ENCODE measurements at places on chromosomes 1 and 21.
A peak's percentile ranks its signal among the peaks of the same experiment; 100 is the strongest.

GRCh38 chr21:43716376-43717165 lies 2.4 kb upstream of the PDXK start:
- no peak for DNase-seq

- DNase-seq, result no peak
Observed at GRCh38 chr1:215547011-215547410, 20.1 kb upstream of the KCTD3 start.

DNA sequence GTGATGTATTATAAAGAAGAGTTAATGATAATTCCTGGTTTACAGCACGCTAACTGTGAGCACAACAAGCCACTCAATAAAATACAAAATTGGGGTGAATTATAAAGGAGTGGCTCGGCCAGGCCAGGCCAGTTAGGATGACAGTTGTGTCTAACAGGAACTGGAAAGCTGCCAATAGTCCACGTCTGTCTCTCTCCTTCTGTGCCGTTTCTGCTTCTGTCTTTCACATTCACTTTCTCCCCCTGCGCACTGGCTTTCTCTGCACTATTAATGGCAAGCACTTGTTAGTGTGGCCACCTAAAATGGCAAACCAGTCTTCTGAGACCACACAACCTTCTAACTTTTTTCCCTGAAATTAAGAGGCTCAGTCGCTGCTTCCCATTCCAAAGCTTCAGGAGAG lies 394.3 kb downstream of the NTNG1 start:
- DNase-seq, result no peak

GRCh38 chr1:221164029-221164428 lies 284.8 kb downstream of the HLX start:
- DNase-seq, result no peak

- no peak for DNase-seq
Observed at GRCh38 chr1:197771386-197771785, 3.9 kb downstream of the DENND1B start.

DNA sequence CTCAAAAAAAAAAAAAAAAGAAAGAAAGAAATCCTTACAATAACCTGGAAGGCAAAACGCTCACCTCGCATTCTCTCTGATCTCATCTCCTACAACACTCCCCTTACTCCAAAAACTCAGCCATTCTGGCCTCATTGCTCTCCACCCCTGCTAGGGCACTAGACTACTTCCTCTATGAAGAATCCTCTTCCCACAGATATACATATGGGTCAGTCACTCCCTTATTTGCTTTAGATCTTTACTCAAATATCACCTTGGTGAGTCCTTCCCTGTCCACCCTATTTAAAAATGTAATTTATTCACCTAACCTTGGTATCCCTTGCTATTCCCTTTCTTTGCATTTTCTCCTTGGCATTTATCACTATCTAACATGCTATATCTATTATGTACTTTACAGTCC lies 24.6 kb upstream of the KIF1B start:
- no peak for DNase-seq

DNA sequence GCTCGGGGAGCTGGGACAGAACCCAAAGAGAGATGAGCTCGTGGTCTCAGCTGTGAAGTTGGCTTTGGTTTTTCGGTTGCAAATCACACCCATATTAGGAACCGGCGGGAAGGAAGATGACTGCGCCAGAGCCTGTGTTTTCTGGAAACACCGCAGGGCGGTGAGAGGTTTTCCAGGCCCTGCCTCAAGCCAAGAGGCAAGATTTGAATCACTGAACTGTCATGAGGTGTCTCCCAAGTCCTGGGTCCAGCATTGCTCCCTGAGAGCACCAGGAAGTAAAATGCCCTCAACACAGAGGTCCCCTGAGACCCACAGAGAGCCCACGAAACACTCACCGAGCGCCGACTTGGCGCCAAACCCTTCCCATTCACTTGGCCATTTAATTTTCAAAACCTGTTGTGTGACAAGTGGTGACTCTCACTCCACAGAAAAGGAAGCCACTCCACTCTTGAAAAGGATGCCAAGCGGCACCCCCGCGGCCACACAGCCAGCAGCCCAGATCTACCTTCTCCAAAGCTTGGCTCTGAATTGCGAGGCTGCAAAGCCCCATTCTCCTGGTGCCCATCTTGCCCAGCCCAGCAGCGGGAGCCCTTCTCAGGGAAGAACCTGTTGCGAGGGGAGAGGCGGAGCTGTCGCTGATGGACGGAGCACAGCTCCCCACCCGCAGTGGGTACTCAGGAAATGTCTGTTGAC lies 99.0 kb upstream of the RUNX3 start:
- peak; percentile 55 for DNase-seq

GRCh38 chr1:91769742-91770141 lies 116.2 kb downstream of the TGFBR3 start:
- no peak for DNase-seq

- DNase-seq, result no peak
Observed at GRCh38 chr1:4483021-4483625, 171.3 kb upstream of the AJAP1 start.

DNA sequence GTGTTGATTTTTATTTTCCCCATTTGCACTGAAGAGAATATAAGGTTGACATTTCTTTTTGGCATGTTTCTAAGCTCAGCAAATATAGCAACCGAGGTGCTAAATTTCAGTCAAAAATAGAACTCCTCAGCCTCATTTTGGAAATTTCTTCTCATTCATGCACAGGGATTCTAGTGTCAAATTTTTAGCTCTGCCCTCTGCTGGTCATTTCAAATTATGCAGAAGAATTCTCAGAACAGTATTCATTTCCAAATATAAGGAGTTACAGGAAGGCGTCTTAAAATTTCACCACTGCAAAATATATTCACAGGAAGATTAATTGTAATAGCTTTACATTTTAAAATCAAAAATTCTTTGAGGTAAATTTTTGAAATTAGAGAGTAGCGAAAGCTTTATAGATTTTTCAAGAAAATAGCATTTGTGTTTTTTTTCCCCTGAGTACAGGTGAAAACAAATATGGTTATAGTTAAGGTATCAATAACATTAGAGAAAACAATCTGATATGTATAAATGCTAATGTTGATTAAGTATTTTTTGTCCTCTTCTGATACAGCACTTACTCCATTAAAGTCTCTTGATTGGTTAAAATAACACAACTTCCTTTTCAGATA lies 57.9 kb downstream of the FMN2 start:
- DNase-seq, result no peak

GRCh38 chr1:234645474-234645953 lies 35.5 kb upstream of the IRF2BP2 start:
- no peak for DNase-seq

GRCh38 chr1:90435351-90435750 lies 281.8 kb downstream of the BARHL2 start:
- DNase-seq, result no peak

GRCh38 chr1:211643324-211644212 lies 31.9 kb downstream of the NEK2 start:
- no peak for DNase-seq

GRCh38 chr1:35112668-35113067 lies 33.5 kb downstream of the ZMYM1 start:
- no peak for DNase-seq

- no peak for DNase-seq
Observed at GRCh38 chr1:103911450-103911849, 161.8 kb downstream of the AMY1C start.

GRCh38 chr1:245180496-245181157 lies 25.8 kb downstream of the KIF26B start:
- no peak for DNase-seq

GRCh38 chr1:61004262-61005003 lies 77.9 kb upstream of the NFIA start:
- DNase-seq, result no peak

- no peak for DNase-seq
Observed at GRCh38 chr1:97647776-97648175, 273.1 kb downstream of the DPYD start.

- no peak for DNase-seq
Observed at GRCh38 chr1:12539705-12540579, 78.1 kb downstream of the DHRS3 start.

- DNase-seq, result no peak
Observed at GRCh38 chr1:103516693-103517092, 8.8 kb upstream of the RNPC3 start.

GRCh38 chr1:114468047-114468446 lies 43.0 kb downstream of the TRIM33 start:
- DNase-seq, result no peak

DNA sequence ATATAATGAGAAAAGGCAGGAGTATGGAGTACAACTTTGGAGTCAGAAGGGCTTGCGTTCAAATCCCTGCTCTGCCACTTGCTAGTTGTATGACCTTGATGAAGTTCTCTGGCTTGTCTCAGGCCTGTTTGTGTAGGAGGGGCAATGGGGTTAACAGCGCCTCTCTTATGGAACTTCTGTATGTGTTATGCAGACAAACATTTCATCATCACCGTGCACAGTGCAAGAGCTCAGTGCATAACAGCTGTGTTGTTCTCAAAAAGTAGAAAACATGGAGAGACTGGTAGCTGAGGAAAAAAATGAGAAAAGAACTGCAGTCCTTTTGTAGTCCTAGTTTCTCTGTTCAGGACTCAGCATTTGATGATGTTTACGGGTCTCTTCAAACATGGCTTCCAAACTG lies 10.4 kb upstream of the ZNF648 start:
- no peak for DNase-seq

DNA sequence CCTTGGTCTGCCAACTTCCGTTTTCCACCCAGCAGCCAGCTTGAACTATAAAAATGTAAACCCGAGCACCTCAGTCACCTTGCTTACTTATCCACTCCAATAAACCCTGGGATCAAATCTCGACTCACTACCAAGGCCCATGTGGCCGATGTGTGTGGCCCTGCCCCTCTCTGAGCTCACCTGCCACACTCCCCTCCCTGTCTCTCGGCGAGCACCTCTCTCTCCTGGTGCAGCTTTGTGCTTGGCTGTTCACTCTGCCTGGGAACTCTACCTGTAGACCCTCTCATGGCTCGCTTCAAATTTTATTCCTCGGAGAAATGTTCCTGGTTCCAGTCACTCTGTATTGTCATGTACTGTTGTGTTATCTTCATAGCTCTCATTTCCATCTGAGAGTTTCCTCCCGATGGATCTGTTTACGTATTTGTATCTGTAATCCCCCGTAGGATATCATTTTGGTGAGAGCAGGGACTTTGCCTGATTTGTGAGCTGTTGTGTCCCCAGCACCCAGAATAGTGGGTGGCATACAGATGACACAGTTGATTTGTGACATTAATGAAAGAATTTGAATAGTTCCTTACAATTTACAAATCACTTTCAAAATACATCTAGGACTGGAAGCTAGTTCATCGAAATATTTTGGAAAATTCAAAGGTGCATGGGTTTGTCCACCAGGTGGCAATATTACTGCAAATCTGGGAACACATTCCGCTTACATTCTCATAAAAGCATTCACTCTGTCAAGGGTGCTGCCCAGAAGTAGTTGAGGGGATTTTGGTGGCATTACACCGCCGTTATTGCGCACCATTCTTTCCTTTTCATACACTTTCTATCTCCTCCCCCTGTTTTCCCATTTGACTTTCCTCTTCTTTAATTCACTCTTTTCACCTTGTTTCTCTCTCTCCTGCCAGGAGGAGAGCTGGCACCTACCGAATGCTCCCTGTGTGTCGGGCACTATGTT lies 95.3 kb downstream of the ABCA4 start:
- DNase-seq, result no peak

DNA sequence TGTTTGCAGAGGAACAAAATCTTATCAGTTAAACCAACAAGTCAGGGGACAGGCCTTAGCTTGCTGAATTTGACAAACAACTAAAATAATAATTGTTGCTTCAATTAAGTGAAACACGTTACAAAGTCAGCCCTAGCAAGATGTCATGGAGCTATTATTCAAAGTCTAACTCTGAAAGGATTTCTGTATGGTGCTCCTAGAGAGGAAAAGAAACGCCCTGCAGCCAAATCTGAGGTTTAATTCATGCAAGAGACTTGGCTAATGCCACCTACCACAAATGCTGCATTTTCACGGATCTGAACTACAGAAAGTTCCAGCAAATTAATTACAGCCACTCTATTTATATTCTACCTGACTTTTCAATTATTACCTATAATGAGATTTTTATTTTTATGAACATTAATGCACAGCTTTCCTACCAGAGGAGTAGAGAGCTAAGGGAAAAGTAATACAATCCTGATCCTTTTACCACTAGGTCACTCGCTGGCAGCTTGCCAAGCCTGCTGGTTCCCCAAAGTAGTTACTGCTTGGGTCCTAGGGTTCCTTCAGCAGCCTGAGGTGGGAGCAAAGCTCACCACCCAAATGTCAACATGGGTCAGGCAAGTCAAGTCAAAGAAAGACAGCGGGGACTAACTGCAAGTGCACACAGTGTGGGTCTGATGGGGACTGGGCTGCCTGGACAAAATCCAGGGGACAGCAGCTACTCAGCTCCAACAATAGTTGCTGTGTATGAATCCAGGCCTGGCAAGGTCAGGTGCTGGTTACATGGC lies 8.5 kb downstream of the COLGALT2 start:
- DNase-seq, result no peak

- DNase-seq, result no peak
Observed at GRCh38 chr1:239550178-239550577, 163.8 kb downstream of the CHRM3 start.

- DNase-seq, result no peak
Observed at GRCh38 chr1:161997152-161997551, 26.5 kb downstream of the OLFML2B start.

- no peak for DNase-seq
Observed at GRCh38 chr1:44262414-44262813, 49.1 kb downstream of the DMAP1 start.

DNA sequence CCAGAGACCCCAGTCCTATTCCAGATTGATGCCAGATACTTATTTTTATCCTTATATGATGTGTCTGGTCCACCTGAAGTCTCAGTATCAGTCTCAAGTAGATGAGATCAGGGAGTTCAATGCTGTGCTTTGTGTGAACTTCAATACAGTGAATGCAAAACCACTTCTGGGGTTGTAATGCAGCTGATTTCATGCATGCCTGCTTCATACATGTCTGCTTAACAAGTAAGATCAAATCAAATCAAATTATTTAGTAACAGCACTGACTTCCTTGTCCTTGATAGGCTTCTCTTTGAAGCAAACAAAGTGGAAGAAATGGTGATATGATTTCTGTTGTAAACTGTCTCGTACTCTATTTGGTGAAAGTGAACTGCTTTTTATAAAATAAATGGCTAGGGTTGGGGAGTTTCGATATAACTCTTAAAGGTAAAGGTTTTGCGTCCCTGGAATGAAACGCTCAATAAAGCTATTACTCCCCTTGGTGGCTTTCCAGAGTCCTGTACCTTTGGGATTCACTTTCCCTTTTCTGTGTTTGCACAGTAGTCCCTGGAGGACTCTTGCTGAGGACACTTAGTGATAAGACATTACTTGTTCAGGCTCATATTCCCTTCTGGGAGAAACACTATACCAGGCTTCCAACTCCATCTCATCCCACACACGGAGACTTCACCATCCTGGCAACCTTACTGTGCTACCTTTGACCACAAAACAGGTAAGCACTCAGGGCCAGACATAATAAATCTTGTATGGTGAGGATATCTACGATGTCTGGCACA lies 59.3 kb downstream of the FH start:
- DNase-seq, result no peak

- no peak for DNase-seq
Observed at GRCh38 chr1:55580845-55581332, 365.7 kb upstream of the USP24 start.

GRCh38 chr1:220267630-220268029 lies 4.6 kb downstream of the RAB3GAP2 start:
- no peak for DNase-seq
